ENCODE measurements at places on chromosomes 16 and 17.

DNA sequence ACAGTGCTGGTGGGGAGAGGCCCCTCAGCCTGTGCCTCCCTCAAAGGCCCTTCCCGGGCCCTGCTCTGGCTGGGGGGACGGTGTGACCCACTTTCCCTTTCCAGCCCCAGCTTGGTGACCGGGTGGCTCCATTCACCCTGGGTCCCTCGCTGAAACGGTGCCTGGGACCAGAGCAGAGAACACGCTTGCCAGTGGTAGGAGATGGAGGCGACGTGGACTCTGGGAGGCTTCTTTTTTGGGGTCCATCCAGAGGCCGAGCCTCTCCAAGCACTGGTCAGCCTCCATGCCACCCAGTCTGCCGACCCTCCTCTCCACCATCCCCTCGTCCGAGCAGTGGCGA is 7.7 kb downstream of the CENPX start:
- DNase-seq, result no peak

GRCh38 chr17:76083536-76084182 is 4.7 kb downstream of the ZACN start:
- no peak for DNase-seq

DNA sequence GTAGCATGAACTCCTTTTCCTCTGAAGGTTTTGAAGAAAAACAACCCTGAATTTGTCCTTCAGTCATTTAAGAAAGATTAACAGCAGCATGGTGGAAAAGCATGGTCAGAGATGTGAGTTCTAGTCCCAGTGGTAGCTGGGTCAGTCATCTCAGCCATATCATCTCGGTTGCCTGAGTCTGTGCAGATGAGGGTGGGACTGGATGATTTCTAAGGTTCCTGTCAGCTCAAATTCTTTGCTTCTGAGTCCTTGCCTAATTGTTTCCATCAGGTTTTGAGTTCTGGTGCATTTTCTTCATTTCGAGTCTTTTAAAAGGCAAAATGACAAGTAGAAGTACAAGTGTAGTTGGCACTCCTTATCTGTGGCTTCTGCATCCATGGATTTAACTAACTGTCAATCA is 63.9 kb downstream of the TNRC6C start:
- DNase-seq, result no peak

GRCh38 chr17:28081467-28081866 is 39.0 kb downstream of the NLK start:
- no peak for DNase-seq

- DNase-seq, result no peak
These were observed 29.6 kb downstream of the WNT9B start for GRCh38 chr17:46881015-46881414.

DNA sequence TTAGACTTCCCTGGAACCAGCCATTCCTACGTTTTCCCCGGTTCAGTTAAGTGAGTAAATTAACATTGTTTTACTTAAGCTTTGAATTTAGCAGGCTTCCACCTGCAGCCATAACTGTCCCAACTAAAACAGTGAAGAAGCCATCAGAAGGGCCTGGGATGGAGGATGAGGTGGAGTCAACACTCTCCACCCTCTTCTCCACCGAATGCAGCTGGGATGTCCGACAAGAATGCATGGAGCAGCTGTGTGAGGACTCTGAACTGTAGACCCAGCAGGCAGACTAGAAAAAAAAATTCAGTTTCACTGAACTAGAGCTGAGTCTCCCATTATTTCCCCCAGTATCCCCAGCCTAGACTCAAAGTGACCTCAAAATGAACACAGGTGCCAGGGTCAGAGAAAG is 114.8 kb downstream of the C16orf95 start:
- DNase-seq, result no peak

Measured in left kidney (tissue), 8 donors.